ENCODE measurements at places on chromosomes 1 and 21.

- DNase-seq = no peak
Observed at GRCh38 chr1:203572134-203572625, 54.5 kb upstream of the ATP2B4 start.

- peak; percentile 41 for DNase-seq
Observed at GRCh38 chr1:68111519-68112436, 61.4 kb upstream of the DIRAS3 start.

DNA sequence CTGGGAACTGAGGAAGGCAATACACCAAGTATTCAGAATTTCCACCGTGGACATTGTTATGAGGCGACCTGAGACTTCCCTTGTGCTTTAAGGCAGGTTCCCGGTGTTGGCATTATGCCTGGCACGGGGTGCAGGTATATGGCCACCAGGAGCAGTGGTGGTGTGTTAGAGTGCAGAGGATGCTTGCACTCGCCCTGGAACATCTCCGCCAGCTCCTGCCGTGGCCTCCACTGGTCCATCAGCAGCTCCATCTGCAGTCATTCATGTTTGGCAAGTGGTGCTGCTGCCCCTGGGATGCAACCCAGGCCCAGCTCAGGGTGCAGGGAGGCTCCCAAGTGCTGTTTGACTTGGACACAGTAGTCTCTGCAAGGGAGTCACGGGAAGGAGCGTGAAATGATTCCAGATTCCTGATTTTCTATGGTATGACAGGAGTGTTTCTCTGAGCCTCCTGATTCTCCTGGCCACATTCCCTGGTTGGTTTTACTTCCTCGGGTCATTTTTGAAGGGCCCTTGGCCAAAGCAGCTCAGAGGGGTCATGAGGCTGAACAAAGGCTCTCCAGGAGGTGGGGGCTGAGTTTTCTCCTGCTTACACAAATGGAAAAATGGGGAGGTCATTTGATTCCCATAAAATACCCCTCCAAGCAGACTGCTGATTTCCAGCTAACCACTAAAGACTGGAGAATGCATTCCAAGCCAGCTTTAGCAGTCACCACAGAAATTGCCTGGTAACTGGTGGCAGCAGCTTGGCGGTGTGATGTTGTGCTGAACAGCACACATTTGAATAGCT, 60.4 kb upstream of the PSEN2 start:
- DNase-seq = no peak

- no peak for DNase-seq
Observed at GRCh38 chr1:205994346-205994745, 8.8 kb downstream of the RAB7B start.

DNA sequence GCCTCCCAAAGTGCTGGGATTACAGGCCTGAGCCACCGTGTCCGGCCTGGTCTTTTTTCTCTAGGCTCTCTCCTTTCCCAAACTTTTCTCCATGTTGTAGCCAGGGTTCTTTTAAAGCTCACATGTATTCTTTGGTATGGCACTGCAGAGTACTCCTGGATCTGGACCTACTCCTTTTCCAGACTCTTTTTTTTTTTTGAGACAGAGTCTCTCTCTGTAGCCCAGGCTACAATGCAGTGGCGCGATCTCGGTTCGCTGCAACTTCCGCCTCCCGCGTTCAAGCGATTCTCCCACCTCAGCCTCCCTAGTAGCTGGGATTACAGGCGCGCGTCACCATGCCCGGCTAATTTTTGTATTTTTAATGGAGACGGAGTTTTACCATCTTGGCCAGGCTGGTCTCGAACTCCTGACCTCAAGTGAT, 602 bp upstream of the MED18 start:
- no peak for DNase-seq

GRCh38 chr1:8374356-8374755, 56.4 kb downstream of the SLC45A1 start:
- no peak for DNase-seq

DNA sequence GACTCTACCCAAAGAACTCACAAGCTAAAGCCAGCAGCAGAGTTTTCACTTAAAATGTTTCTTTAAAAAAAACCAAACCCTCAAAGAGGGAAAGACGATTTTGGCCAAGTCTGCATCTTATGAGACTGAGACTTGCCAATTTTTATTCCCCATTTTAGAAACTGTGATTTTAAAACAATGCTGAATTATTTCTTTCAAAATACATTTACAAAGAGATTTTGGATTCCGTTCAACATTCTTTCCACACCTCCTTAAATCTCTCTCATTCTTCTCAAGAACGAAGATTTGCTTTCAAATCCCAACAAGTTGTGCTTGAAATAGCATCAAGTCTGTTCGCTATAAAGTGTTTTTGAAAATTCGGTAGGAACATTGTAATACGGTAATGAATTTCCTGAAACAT, 133.9 kb upstream of the VANGL1 start:
- no peak for DNase-seq

DNA sequence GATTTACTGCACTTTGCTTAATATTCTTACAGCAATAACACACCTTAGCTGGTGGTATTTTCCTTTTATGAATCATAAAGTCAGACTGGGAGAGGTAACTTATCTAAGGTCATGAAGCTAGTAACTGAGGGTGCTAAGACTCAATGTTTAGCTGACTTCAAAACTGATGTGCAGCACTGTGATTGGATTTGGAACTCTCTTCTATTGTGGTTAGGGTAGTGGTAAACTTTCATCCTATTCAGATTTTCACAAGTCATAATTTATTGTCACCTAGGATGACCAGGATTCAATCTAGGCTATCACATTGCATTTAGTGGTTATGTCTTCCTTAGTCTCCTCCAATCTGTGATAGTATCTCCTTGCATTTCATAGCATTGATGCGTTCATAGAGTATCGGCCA, 18.9 kb downstream of the EPB41 start:
- DNase-seq = no peak

DNA sequence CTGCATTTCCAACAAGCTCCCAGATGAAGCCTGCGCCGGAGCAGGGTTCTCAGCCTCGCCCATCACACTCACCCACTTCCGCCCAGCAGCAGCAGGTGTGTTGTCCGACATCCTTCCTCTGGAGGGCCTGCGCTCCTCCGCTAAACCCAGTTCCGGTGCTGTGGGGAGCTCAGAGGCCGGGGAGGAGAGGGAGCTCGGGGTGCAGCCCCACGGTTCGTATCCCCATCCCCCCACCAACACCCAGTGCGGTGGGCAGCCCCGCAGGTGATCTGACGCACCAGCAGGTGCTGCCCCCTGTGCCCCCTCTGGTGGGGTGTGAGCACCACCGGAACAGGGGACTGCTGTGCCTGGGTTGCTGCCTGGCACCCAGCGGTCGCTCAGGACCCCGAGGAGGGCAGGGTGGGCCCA, 3.4 kb upstream of the PEX10 start:
- no peak for DNase-seq

DNA sequence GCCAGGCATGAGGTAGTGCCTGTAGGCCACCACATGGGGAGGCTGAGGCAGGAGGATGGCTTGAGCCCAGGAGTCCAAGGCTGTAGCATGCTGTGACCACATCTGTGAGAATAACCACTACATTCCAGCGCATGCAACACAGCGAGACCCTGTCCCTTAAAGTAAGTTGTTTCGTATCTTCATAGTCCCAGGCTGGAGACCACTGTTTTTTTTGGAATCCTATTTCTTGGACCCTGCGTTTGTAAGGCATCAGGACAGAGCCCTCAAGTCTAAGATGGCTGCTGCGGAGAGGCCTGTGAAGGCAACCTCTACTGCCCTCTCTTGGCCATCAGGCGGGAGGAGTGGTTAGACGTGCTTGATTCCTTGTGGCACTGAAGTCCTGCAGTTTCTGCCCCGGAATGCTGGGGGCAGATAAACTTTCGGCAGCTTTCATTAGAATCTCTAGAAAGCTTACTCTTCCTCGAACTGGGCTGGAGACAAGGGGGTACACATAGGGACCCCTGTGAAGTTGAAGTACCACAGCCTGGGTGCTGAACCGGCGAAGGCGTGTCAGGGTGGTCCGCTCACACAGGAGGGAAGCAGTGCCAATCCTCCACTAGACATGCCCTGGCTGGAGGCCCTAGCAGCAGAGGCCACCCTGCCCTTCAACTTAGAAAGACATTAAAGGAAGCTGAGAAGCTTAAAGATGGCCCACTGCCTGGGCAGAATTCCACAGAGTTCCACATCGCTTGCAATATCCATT, 36.6 kb downstream of the RABIF start:
- peak; percentile 12 for DNase-seq

DNA sequence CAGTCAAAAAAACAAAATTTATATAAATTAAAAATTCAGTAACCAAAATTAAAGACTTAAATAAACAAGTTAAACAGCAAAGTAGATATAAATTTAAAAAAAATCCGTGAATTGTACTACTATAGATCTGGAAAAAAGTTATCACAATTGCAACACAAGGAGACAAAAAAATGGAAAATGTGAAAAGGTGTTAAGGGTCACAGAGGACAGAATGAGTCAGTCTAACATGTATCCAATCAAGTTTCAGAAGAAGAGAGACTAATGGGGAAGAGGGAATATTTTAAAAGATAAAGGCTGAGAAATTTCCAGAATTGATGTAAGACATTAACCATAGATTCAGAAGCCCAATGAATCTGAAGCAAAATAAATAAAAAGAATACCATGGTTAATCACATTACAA, 46.0 kb downstream of the USP24 start:
- no peak for DNase-seq

GRCh38 chr1:245092638-245092976, 62.2 kb upstream of the KIF26B start:
- no peak for DNase-seq

- DNase-seq = no peak
Observed at GRCh38 chr1:114976891-114977290, 52.7 kb upstream of the TSHB start.

DNA sequence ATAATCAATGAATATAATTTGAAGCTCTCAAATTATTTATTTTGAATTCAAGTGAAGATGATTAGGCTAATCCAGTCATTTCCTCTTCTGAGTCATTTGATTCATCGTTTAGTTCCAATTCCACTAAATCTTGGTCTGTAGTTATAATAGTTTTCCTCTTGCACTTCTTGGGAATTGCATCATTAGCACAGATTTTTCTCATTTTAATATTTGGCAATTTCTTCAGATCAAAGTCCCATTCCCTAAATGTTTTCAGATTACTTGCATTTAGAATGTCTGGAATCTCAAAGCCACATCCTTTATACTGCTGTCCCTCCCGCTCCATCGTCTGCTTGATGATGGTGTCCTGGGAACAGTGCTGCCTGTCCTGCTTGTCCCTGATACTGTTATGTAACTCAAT, 43.5 kb downstream of the MAST2 start:
- no peak for DNase-seq

- DNase-seq = no peak
Observed at GRCh38 chr1:61591351-61591750, 133.6 kb downstream of the TM2D1 start.

GRCh38 chr1:204339541-204339940, 20.2 kb downstream of the PLEKHA6 start:
- DNase-seq = no peak

- no peak for DNase-seq
Observed at GRCh38 chr1:69611316-69611715, 43.6 kb downstream of the LRRC7 start.

DNA sequence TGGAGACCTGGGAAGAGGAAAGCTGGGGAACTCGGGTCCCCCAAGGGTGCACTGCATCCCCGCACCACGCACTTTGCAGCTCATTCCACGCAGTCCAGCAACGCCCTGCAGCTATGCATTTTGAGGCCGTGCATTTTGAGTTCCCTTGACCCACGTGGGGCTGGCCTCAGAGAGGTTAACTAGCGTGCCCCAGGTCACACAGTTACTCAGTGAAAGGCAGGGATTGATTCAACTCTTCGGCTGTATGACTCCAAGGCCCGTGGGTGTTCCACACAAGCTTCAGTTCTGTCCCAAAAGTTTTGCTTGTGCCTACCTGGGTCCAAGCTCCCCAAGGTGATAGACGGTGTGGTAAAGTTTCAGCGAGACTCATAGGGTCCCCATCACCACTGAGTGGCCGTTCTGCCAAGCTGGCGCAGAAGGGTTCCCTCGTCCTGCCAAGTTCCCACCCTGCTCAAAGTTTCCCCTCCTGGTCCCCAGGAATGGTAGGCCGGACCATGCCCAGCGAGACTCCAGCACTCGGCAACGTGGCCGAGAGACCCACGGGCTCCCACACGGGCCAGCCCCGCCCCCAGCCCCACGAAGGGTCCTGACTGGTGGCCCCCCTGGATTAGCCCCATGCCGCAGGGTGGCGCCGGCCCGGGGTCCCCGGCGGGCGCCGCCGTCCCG, 611 bp downstream of the HSPG2 start:
- DNase-seq = no peak

- DNase-seq = no peak
Observed at GRCh38 chr1:245046769-245047168, 108.0 kb upstream of the KIF26B start.

DNA sequence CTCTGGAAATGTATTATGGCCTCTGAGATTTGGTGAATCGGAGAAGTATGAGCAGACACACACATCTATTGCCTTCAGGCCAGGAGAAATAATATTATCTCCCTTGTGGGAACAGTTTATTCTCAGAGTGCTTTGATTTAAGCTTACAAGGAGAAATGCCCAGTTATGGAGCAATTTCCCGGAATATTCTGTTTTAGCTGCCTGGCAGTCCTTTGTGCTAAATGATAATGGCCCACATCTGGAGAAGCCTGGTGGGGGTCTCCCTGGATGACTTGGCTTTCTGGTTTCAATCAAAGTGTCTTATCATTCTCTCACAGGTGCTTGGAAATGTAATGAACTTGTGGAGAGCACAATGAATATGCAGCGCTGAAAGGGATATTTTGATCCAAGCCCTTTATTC, 389.6 kb upstream of the USP24 start:
- DNase-seq = no peak

DNA sequence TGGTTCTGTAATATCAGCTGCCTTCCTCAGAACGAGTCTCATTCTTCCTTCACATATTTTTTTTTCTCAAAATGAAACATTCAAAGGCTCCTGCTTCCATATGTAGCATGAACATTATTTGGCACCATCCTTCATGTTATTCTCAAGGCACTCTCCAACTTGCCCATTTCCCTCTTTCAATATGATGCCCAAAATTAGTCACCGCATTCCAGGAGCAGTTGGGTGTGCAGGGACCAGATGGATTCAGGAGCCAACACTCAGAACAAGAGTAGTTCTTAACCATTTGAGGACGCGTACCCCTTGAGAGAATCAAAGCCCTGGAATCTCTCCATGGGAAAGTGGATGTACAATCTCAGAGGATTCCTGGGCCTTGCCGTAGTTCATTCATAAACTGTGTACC, 50.3 kb downstream of the KCNK1 start:
- DNase-seq = no peak

- no peak for DNase-seq
Observed at GRCh38 chr1:171379846-171380245, 65.9 kb downstream of the FMO4 start.
